ENCODE measurements at places on chromosomes 2 and 18. TPM values are rescaled to one million over a fixed set of nuclear protein-coding genes. Genes with fewer than 3 reads are reported as not detected.

The GPR155 gene
- 0.39 TPM for total RNA-seq

The DSG2 gene
- 69.7 TPM for total RNA-seq

The SERPINB12 gene
- not detected for total RNA-seq

The NLRC4 gene
- total RNA-seq, result not detected

The IGFBP5 gene
- total RNA-seq, result 0.13 TPM

The NXPH2 gene
- total RNA-seq, result not detected

The RAMP1 gene
- not detected for total RNA-seq

The HOXD1 gene
- not detected for total RNA-seq

The NDC80 gene
- 17.2 TPM for total RNA-seq

The FAM124B gene
- not detected for total RNA-seq

The GPC1 gene
- 214 TPM for total RNA-seq
